ENCODE measurements at places on chromosomes 1 and 21.

- DNase-seq: no peak
Observed at GRCh38 chr1:14345946-14346550, 252.4 kb upstream of the KAZN start.

DNA sequence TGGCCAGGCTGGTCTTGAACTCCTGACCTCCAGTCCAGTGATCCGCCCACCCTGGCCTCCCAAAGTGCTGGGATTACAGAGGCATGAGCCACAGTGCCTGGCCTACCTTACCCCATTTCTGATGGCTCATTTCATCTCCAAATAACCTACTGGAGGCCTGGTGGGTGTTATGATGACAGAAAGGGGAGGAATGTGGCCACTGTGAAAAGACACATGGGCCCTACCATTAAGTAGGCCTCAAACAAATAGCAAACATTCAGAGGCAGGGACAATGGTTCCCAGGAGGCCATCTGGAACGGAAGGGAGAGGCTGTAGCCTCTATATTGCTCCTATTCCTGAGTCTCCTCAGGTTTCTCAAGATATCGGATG lies 932 bp upstream of the FCRLA start:
- no peak for DNase-seq

DNA sequence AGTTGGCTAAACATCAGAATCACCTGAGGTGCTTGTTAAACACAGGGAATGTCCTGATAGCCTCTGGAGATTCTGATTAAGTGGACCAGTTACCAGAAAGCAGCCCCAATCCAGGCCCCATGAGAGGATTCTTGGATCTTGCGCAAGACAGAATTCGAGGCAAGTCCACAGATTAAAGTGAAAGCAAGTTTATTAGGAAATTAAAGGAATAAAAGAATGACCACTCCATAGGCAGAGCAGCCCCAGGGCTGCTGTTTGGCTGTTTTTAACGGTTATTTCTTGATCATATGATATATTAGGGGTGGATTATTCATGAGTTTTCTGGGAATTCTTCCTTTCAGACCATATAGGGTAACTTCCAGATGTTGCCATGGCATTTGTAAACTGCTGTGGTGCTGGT lies 176.2 kb downstream of the ROR1 start:
- no peak for DNase-seq

- DNase-seq: no peak
Observed at GRCh38 chr1:36153476-36153875, 2.5 kb upstream of the MAP7D1 start.

DNA sequence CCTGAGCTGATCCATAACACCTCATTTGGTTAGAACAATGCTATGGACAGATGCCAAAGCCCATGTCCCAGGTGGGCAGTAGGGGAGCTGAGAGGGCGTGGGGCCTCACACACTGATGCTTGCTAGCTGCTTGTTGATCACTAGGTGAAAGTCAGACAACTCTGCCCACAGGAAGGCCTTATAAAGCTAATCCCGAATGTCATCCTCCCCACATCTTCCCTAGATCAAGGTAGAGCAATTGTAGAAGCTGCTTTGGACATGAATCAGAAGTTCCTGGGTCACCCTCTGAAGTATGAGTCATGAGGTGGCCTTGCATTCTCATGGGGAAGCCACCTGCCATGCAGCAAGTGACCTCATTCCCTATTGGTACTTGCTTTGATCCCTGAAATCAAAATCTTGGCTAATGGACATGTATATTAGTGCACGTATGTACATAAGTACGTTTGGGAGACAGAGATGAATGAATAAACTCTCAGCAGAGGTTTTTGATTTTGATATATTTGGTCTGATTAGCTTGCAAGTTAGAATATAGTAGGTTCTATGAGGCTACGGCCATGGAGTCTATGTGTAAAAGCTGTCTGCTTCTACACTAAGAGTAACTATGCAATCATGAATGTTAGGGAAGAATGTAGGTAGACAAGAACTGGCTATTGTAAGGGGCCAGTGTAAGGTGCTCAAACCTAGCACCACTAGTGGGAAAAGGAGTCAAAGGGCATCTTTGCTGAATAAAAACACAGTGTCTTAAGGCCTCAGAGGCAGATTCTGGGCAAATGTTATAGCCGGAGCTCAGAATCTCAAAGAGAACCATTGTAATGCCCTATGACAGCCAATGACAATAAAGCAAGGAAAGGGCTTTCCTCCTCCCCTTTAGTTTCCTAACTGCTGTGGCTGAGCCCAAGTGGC lies 52.6 kb downstream of the ABCA4 start:
- no peak for DNase-seq

DNA sequence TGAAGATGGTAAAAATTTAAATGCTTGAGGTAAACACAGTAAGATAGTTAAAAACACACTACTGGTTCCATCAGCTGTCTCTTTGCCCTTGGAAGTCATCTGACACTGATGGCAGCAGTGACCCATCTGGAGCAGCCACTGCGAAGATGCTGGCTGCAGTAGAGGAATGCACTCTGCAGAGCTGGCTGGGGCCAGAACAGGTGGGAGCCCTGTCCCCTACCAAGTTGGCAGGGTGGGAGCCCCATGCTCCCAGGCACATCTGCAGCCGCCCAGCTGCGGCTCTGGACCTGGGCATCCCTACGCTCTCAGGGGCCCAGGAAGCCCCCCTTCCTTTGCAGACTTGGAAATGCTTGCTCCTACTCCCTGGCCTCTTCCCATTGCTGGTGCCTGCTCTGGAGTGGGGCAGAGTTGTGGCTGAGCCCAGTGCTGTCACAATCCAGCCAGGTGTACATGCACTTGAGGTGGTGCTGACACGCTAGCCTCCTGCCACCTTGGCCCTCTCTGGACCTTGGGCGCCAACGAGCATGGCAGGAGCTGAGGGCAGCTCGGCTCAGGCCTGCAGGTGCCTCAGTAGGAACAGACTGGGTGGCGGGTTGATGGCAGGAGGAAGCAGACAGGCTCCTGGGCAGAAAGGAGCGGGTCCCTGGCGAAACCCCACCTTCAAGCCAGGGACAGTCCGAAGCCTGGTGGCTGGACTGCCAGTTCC lies 227.0 kb downstream of the FGGY start:
- DNase-seq: no peak

DNA sequence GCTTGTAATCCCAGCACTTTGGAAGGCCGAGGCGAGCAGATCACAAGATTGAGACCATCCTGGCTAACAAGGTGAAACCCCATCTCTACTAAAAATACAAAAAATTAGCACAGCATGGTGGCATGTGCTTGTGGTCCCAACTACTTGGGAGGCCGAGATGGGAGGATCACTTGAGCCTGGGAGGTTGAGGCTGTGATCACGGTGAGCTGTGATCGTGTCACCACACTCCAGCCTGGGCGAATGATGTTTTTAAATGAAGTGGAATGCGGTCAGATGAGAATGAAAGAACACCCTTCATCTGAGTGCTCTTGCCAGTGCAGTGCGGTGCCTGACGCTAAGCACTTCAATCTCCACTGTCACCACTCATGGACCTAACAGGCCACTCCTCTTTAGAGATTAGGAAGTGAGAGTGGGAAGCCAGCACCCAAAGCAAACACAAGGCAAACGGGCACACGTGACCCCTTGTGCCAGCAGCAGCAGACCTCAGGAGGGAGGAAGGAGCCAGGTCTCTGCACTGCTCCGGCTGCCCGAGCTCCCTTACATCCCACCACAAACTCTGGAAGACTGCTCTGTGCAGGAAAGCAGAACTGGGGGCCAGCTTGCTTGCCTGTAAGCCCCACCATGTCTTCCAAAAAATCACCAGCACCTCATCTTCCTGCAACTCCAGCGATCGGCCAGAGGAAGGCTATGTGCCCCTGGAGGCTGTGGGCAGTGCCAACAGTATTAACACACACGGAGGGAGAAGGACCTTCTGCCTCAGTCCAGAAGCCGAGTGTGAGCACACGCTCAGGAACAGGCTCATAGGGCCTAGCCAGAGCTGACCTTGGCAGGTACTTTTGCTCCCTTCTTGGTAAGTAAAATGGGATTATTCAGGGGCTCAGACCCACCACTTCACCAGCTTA lies 9.7 kb downstream of the CTNNBIP1 start:
- no peak for DNase-seq

DNA sequence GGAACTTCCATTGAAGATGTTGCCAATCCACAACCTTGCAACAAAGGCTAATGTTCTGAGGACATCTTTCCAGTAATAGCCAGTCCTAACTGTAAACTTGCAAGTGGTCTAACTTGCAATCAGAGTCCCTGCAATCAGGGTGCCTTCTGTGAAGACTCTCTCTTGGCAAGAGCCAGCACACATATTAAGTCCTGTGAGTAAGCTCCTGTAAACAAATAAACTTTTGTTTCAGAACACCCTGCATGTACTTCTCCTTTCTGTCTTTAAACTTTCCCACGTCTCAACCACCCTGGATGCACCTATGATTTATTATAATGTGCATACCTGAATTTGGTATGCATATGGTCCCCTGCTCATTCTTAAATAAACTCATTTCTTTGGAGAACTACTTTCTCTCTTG lies 9.1 kb downstream of the GBP7 start:
- DNase-seq: no peak

All from endothelial cell (in vitro differentiated cells).